ENCODE measurements at places on chromosomes 5 and 9. TPM values are rescaled to one million over a fixed set of nuclear protein-coding genes. Genes with fewer than 3 reads are reported as not detected.

DNA sequence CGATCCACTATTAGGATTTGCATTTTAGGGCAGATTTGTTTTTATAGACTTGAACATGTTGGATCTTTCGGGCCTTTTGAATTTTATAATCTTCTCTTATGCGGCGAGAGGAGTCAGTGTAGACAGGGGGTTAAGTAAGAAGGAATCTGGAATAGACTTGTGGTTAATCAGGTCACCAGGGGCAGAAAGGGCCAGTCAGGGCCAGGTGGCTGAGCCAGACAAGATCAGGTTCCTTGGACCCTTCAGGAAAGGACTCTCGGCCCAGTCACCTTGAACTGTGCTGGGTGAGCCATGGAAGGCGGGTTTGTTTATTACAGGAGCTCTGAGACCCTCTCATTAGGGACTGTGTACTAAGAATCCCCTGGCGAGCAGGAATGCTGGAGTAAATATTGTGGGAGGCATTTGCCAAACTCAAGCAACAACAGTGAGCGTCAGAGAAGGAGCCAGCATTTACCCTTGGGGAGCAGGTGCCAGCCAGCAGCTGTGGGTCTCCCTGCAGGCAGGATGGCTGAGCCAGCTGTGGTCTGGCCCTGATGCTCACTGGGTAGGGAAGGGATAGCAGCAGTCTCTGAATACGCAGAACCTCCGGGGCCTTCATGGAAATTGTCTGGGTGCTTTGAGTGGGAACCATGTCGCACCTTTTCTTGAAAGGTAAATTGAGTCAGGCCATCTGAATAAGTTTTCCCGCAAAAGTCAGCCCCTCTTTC lies 79.2 kb downstream of the UBE2QL1 start:
- DNase-seq: no peak

GRCh38 chr5:35478856-35479682 lies 138.6 kb upstream of the SPEF2 start:
- no peak for DNase-seq

- DNase-seq: no peak
Observed at GRCh38 chr5:28403846-28404245, 1365.5 kb upstream of the CDH9 start.

DNA sequence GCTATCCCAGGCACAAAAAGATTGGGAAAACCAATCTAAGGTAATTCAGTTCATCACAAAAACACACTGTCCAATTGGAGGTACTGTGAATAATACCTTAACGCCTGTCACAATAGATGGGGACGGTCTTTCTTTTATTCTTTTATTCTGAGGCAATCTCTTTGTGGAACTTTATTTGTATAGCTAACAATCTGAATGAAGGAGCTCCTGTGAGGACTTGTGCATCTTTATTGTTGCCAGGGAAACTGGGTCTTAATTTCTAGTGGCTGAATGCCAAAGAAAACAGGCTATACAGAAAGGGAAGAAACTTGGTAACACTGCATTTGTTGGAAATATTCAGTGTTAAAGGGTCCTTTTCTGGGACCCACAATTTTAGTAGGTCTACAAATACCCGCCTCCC lies 546.9 kb upstream of the C9orf72 start:
- DNase-seq: no peak

GRCh38 chr5:9182899-9183695 lies 362.8 kb downstream of the SEMA5A start:
- DNase-seq: no peak

- peak; percentile 52 for DNase-seq
Observed at GRCh38 chr9:107172160-107172978, 110.7 kb upstream of the RAD23B start.

DNA sequence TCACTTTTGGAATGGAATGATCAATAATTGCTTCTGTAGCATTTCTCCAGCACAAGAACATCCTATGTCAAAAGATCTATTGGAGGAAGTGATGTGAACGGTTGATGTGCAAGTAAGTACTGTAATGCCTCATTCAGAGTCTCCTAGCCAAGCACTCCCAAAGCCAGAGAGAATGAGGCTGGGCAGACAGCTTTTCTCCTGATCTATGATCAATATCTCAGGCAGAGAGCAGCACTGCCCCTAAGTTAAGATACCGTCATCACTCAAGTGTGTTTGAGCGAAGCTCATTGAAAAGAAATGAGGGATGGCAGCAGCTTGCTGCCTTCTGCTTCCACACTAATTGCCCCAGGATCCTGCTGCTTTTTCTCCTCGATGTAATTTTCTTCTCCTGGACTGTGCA lies 324.1 kb upstream of the GRAMD2B start:
- DNase-seq: no peak

- no peak for DNase-seq
Observed at GRCh38 chr9:95413793-95414192, 96.3 kb upstream of the FANCC start.

DNA sequence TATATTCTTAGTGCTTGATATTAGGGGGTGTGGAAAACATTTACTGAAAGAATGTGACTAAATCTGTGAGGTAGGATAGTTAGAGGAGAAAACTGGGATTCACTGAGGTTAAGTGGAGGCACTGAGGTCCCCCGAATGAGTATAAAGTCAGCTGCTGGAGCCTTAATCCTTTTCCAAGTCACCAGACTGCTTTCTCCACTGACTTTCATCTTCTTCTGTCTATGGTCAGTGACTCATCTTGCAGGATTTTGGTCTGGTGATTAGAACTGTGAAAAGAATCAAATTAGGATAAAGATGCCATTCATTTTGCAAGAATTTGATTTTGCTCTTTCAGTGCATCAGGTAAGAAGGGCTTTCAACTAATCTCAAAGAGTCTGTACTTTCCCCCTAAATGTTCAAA lies 89.3 kb upstream of the ALDH1A1 start:
- DNase-seq: no peak

DNA sequence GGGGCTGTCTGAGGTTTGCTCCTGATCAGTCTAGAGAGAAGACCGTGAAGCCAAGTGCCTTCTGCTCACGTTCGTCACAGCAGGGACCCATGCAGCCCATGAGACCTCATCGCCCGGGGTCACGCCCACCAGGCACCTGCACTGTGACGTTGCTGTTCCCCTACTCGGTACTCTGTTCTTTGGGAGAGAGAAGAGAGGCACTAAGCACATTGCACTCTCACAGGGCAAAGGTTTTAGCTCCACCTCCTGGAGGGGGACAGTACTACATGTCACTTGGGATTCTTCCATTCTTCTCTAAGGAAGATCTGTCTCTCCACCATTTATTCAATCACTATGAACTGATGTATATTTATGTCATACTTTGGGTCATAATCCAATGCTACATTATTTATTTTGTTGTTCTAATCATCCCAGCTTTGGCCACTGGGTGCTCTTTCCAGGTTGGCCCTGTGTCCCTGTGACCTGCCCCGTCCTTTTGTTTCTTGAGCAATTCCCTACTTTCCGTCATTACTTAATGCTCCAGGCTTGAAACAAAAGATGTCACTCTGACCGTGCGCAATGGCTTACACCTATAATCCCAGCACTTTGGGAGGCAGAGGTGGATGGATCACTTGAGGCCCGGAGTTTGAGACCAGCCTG lies 31.4 kb upstream of the BRD3 start:
- peak; percentile 45 for DNase-seq

Gene SPINK13
- total RNA-seq: not detected

Gene DOCK2
- 149 TPM for total RNA-seq

Gene FOXI1
- not detected for total RNA-seq

Gene MRPS30
- 76.1 TPM for total RNA-seq

Gene IL5
- not detected for total RNA-seq

Gene HSD17B4
- total RNA-seq: 74.2 TPM

Gene DMRT3
- not detected for total RNA-seq

All from activated naive CD8-positive, alpha-beta T cell treated with anti-CD3 and anti-CD28 coated beads for 36 hours (primary cell).